ENCODE measurements at places on chromosomes 5 and 9.

- no peak for DNase-seq
Observed at GRCh38 chr9:120177121-120177520, 402.8 kb downstream of the CDK5RAP2 start.

DNA sequence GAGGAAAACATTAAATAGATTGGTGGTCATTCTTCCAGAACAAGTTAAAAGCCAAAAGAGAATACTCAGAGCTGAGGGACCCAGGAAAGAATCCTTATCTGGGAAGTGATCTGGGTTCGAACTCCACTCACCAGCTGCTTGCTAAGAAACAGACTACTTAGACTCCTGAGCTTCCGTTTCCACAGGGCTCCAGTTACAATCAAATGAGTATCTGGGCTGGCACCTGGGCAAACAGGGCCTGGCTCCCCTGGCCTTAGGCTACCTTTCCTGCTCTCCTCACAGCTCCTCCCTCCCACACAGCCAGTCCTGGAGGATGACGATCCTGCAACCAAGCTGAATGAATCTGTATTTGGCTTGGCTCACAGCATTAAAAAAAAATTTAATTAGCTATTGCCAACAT lies 2.5 kb downstream of the MAPK9 start:
- no peak for DNase-seq

DNA sequence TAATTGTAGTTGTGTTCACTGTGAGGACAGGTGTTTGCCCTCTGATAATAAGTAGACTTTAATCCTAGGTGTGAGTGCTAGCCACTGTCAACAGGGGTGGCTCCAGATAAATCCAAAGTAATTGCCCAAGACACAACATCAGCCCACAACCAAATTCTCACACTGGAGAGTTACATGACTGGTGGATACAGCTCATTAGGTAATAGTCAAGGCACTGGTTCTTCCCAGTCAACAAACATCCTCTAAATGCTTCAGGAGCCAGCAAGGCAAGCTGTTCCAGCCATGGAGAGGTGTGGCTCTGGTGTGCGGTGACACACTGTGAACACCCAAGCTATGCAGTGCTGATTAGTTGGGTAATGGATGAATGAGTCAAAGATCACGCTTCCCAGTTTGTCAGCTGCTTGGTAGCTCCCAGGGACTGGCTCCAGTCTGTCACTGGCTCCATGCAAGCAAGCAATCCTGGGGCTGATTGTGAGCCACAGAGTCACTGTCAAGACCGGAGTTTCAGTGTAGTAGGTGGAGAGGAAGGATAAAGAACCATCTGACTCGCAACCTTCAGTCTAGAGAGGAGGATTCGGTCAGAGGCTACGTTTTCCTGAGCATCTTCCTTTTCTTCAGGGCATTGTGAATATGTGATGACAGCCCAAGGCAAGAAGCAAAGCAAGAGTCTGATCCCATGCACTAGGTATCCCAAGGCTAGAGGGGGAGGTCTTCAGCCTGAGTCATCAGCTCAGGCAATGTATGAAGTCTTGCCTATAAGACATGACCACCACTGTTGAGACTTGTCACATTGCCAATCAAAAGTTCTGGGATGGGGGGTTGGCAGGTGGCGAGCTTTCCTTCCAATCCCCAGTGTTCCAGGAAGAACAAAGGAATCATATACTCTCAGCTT lies 63.1 kb downstream of the UGCG start:
- no peak for DNase-seq

DNA sequence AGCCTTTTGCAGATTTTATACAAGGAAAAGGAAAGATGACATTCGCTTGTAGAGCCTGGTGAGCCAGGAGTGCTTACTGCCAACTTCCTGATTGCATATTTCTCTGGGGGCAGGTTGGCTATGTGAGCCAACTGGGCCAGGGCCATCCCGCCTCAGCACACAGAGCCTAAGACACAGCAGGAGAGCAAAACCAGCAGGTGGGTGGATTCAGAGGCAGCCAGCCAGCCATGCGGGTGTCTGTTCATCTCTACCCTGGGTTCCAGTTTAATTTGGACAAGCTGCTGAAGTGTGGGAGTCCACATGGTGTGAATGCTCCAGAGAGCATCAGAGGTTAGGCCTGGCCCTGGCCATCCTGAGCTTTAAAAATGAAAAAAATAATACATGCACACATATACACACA lies 291.4 kb downstream of the ARHGEF28 start:
- no peak for DNase-seq

DNA sequence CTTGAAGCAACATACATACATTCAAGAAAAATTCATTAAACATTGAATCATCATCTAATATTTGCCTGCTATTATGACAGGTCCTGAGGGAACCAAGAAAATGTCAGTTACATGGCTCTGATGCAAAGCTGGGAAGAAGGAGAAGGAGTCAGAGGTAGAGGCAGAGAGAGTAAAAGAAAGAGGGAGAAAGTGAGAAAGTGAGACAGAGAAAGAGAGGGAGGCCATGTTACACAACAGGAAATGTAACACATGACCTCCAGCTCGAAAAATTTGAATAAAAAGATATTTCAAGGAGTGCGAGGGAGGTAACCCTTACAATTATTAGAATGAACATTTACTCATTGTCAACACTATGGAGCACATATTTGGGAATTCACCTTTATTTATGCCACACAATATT lies 189.7 kb downstream of the PDE4D start:
- no peak for DNase-seq

- DNase-seq: no peak
Observed at GRCh38 chr5:56698463-56699381, 116.6 kb upstream of the MAP3K1 start.

DNA sequence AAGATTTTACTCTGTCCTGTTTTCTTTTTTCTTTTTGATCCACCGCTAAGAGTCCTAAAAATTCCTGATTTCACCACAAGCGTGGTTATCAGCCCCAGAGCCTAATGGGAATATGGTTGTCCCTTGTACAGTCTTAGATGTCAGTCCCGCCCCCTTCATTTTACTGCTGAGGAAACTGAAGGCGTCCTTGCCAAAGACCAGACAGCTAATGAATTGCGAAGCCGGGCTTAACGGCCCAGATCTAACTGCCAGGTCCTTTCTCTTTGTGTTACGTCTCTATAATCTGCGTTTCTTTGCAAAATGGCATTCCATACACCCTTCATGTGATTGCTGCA lies 497 bp downstream of the NSA2 start:
- no peak for DNase-seq

DNA sequence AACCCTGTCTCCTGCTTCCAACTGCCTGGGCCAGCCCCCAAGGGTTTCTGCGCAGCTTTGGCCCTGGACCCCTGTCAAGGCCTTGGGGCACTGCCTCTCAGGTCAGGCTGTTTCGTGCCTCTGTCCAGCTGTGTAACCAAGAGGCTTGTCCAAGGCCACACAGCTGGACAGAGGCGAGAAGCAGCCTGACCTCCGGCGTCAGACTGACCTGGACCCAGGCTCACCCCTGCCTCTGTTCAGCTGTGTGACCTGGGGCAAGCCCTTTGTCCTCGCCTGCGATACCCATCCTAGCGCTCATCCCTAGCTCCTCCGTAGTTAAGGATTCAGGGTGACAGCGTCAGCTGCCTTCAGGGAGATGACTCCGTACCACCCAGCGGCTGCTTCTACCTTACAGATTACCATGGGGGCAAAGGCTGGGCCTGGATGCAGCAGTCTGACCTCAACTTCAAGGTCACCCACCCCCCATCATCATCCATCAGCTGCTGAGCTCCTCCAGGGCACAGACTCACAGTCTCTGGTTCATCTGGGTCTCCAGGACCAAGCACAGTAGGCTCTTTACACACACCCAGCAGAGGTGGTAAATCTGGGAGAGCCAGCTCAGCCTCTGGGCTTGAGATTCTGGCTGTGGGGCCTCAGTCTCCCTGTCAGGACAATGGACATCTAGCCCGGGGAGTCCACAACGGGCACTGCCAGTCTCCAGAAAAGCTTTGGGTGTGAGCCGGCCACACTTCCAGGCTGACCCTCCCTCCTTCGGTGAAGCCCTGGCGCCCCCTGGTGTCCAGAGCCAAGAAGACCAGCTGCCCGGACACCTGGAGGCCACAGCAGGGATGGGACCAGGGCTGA lies 7.9 kb downstream of the AK1 start:
- DNase-seq: peak; percentile 90

GRCh38 chr9:93076101-93076791 lies 17.7 kb downstream of the SUSD3 start:
- no peak for DNase-seq

Measured in GM18507 (cell line).